ENCODE measurements at places on chromosomes 5 and 9.

GRCh38 chr9:126371007-126371870, 44.6 kb downstream of the MVB12B start:
- no peak for DNase-seq

- DNase-seq = no peak
Measured at GRCh38 chr5:166200532-166200931, 2090.9 kb upstream of the WWC1 start.

DNA sequence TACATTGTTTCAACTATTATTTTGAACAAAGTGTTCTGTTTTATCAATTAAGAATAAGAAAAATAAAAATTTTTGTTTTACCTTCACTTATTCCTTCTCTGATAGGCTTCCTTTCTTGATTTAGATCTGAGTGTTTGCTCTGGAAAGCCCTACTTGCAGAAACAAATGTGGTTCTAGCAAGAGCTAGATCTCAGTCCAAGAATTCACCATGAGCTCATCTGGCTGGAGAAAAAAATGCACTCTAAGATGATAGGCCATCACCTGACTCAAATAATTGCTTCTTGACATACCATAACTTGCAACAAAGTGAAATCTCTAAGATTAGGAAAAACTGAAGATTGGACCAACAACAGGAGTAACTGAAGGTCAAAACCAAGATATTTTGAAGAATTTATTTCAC, 6.3 kb upstream of the RLN2 start:
- no peak for DNase-seq

DNA sequence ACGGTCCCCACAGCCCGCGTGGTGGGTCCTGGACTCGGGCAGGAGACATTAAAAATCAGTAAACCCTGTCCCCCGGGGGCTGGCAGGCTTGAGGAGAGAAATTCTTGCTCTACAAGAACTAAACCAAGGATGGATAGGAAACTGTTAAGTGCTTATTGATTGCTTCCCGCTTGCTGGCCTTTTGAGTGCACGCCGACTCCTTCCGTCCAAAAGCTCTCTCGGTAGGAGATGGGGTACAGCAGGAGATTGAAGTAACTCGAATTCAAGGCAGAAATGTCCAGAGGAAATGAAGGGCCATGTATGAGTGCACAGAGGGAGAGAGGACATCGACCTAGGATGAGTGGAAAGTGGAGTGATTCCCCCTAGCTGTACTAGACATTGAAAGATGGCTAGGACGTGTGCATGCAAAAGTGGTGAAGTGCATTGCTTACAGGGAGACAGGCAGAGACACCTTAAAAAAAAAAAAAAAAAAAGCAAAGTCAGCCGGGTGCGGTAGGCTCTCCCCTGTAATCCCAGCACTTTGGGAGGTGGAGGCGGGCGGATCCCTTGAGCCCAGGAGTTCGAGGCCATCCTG, 923 bp downstream of the RECK start:
- DNase-seq = no peak

GRCh38 chr5:10621832-10622231, 58.0 kb downstream of the ANKRD33B start:
- no peak for DNase-seq

DNA sequence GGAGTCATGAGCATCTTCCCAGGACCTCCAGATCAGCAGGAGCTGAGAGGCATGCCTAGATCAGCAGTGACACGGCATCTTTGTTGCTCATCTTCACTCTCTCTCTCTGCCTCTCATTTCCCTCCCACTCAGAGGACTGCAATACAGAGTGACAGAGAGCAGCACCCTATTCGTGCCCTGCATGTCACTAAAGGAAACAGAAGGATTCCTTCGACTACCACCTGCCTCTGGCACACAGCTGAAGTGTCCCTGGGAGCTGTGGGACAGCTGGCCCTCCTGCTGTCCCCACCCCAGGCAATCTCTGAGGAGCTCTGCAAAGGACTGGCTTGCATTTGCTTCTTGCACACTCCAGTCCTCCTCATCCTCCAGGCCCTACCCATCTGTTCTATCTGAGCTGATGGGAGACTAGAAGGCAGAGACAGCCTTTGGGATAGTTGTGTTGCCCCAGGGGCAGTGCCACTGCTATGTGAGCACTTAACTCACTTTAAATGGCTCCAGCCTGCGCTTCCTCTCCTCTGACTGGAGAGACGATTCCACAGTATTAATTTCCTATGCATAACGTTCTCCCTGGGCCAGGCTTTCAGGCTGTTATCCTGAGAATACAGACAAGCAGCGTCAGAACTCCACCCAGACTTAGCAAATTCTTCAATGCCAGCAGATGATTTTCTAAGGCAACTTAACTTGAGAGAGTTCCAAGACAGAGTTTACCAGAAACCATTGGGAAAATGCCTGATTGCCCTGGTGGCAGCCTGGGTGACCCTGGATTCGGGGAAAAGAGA, 167.6 kb upstream of the MAP1B start:
- DNase-seq = no peak

- DNase-seq = no peak
Measured at GRCh38 chr5:57368010-57368409, 114.6 kb downstream of the ACTBL2 start.

- DNase-seq = no peak
Measured at GRCh38 chr5:151222790-151223446, 974 bp downstream of the CCDC69 start.

DNA sequence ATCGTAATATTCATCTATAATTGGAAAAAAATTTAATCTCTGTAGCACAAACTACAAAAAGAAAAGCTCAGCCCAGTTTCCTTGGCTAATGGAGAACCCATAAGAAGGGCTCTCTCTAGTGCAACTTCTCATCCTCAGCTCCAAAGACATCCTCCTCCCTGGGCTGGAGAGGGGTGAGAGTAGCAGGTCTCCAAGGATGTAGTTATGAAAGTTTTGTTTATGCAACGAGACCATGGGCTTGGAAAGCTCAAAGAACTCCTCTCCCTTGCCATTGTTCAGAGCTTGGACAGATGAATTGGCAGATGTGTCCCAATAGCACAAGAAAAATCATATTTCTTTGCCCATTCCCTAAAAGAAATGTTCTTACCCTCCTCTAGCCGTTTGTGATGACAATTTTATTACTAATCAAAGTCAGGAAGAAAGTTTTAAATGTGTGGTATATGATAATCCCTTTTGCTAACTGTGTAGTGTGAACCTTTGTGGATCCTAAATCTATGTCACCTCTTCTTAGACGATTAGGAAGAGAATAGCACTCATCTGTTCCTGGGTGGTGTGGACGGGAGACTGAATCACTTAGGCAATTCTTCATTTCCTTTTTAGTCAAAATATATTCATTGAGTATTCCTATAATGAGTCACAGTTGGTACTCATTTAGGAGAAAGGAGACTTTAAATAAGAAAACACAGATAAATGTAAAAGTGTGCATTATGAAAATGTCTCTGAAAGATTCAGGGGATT, 52.2 kb downstream of the GARNL3 start:
- DNase-seq = no peak

GRCh38 chr9:127353882-127354281, 43.1 kb upstream of the SLC2A8 start:
- DNase-seq = no peak

DNA sequence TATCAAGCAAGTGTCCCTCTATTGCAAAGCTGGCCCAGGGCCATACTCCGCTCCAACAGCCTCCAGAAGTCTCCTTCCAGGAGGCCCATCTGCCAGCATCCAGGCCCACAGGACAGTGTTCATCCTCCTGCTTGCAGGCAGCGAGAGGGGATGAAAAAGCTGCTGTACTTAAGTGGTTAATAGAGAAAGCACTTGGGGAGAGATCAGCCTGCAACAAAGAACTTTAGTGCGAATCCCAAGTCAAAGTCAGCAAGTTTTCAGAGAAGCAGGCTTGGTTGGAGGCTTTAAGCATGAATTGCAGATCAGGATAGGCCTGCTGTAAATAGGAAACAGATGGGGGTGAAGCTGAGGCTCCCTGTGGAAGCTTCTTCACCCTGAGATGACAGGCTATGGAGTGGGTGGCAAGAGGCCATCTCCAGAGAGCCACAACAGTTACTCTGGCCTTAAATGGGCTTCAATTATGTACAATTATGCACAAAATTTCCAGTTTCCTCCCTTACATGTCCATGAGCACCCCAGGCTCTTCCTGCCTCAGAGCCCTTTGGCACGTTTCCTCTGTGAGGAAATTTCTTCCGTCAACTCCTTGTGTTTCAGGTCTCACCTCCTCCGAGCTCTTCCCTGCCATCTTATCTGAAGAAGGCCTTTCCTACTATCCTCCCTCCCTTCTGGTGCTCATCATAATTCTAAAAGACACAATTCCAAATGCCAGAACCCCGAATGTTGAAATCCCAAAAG, 98.0 kb upstream of the NR3C1 start:
- DNase-seq = no peak

DNA sequence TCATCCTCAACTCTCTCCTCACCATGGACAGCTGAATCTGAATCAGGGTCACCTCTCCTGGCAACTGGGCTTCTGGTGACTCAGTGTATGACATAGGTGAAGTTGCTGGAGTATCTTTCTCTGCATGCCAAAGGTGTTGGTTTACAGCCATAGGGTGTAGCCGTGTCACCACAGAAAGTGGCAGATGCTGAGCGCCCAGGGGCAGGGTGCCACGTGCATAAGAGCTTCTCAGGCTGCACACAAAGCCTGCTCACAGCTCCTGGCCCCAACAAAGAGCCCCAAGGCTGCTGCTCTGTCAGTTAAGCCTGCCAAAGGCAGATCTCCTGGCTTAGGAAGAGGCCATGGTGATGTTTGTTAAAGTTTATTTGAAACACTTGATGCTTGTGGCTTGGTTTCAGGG, 297.7 kb upstream of the WWC1 start:
- no peak for DNase-seq

DNA sequence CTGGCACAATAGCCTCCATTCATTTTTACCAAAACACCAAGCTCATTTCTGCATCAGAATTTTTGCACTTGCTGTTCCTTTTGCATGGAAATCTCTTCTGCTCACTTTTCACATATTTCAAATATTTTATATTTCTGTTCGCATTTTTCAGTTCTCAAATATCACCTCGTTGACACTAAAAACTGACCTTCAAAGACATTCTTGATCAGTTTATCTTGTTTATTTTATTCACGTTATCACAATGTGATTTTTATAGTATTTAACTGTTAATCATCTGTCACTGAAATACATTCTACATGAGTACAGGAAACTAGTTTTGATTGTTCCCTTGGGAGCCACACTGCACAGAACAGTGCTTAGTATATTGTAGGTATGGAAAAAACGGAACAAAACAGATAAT, 29.6 kb downstream of the CDH10 start:
- no peak for DNase-seq

DNA sequence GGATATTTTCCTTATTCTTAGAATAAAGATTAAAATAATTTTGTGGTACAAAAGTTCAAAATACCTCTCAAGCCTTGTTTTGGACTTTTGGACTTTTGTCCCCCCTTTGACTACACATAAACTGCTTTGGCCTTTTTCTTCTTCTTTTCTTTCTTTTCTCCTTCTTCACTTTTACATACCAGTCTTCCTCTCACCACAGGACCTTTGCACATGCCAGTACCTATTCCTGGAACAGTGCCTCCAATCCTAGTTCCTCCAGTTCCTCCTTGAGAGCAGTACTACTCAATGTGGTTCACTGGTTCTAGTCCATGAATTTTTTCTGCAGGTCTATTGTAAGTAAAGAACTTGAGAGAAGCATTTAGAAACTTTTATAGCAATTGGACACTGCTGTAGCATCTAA, 136.5 kb downstream of the STK32A start:
- no peak for DNase-seq

DNA sequence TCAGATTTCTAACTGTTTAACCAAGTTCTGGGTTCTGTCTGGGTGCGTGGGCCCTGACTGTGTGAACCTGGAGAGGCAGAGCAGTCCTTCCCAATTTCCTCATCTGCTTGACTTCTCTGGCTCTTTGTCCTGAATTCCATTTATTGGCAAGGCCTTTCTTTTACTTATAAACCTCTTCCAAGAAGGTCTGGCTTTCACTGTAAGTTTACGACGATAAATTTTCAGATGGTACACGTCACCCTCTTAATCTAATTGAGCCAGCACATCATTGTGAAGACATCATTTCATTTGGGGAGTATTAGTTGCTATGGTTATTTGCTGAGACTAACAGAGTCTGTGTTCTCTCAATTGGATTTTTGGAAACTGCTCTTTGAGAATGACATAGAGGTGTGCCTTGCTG, 92.4 kb downstream of the ARHGAP26 start:
- no peak for DNase-seq

Measured in stimulated activated CD4-positive, alpha-beta T cell treated with anti-CD3 and anti-CD28 coated beads, TNF-alpha, amount 100 ng/mL, for 4 hours (primary cell).